ENCODE measurements at places on chromosomes 7 and 10.
A peak's percentile ranks its signal among the peaks of the same experiment; 100 is the strongest.

DNA sequence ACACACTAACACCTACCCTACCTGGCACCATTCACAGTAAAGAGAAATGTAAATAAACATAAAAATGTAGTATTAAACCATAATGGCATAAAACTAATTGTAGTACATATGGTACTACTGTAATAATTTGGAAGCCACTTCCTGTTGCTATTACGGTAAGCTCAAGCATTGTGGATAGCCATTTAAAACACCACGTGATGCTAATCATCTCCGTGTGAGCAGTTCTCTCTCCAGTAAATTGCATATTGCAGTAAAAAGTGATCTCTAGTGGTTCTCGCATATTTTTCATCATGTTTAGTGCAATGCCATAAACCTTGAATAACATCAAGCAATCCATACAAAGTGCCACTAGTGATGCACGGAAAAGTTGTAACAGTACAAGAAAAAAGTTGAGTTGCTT, 75.4 kb downstream of the CFTR start:
- DNase-seq: no peak

- no peak for DNase-seq
These were observed 20.8 kb upstream of the ALOX5 start for GRCh38 chr10:45353186-45353585.

GRCh38 chr10:21509341-21510240, 15.9 kb downstream of the SKIDA1 start:
- DNase-seq: no peak

DNA sequence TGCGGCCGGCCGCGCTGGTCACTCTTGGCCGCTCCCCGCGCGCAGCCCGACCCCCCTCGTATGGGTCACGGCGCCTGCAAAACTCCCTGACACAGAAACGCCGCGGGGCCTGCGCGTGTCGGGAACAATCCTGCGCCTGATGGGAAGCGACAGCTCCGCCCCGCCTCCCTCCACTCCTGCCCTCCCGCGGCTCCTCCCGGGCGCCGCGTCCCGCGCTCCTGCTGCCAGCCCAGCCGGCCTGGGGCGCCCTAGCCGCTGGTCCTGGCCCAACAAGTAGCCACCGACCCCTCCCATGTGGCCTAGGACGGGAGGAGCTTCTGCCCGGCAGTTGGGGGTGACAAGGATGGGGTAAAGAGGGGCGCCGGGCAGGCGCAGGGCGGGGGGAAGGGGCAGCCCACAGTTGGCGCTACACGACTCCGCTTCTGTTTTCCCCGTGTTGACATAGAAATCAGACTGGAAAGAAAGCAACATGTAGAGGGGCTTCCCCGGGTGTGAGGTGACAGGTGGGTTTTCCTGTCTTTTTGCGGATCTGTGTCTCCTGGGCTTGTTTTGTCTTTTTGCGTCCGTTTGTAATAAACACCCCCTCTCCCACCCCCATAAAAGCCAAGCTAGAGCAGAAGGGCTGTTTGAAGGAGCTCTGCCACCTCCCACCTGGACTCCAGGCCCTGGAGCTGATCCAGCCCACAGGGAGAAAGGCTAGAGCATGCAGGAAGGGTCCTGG, 35.1 kb upstream of the PAX2 start:
- DNase-seq: no peak

- DNase-seq: no peak
These were observed 19.1 kb downstream of the DNAJB12 start for GRCh38 chr10:72335394-72336258.

- no peak for DNase-seq
These were observed 142.9 kb upstream of the PCGF5 start for GRCh38 chr10:91077549-91078071.

GRCh38 chr10:21496343-21497176, 28.9 kb downstream of the SKIDA1 start:
- peak; percentile 68 for DNase-seq

DNA sequence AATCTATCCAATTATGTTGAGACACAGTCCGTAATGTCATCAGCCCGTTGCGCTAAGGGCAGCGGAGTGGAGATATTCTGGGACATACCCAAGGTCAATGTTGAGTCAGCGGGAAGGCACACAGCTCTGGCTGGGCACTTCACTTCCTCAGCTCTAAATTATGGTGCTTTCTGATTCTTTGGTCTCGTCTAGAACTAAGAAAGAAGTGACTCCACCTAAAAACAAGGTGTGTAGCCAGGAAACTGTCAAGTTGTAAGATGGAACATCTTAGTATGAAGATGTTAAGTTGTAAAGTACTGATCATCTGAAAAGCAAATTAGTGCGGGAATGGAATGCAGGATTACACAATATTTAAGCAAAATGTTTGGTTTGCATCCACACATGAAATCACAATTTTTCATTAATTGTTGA, 43.1 kb downstream of the BAIAP2L1 start:
- no peak for DNase-seq

- DNase-seq: no peak
These were observed 144.7 kb downstream of the ALOX5 start for GRCh38 chr10:45518741-45519140.

- no peak for DNase-seq
These were observed 86.3 kb downstream of the TBXAS1 start for GRCh38 chr7:139915268-139915863.

GRCh38 chr7:123492485-123492884, 41.9 kb downstream of the IQUB start:
- no peak for DNase-seq

GRCh38 chr7:50743016-50743415, 39.7 kb downstream of the GRB10 start:
- DNase-seq: no peak

DNA sequence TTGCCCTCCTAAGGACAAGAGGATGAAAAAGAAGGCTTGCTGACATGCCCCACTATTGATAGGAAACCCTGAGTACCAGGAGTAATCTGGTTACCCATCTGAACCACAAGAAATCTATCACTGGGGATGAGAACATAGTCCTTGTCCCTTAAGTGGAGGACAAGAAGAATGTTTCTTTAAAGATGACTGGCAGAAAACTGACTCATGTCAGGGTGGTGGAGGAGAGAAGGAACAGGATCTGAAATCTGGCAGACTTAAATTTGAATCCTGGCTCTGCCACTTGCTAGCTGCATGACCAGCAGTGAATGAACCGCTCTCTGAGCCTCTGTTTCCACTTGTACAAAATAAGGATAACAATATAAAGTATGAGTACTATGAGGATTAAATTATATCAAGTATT, 38.9 kb upstream of the XPNPEP1 start:
- no peak for DNase-seq

DNA sequence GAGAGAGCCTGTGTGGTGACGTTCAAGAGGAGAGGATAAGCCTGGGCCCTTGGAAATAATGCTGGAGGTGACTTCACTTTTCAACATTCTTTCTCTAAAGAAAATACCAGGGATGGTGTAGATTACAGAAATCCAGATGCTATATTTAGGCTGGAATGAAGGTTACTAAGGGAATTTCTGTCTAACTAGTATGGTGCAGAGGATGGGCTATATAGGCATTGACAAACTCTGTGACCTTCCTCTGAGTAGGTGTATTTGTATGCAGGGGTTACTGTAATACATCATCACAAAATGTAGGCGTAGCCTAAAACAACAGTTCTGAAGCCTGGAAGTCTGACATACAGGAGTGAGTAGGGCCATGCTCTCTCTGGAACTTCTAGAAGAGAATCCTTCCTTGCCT, 155.3 kb upstream of the INHBA start:
- no peak for DNase-seq

- no peak for DNase-seq
These were observed 322.4 kb upstream of the MAGI2 start for GRCh38 chr7:79775911-79776310.
